Myocyte (in vitro differentiated cells): ENCODE measurements at places on chromosomes 16 and 17. TPM values are rescaled to one million over a fixed set of nuclear protein-coding genes. Genes with fewer than 3 reads are reported as not detected.
A peak's percentile ranks its signal among the peaks of the same experiment; 100 is the strongest.

The OTOP2 gene
- not detected in 2 replicates for total RNA-seq

DNA sequence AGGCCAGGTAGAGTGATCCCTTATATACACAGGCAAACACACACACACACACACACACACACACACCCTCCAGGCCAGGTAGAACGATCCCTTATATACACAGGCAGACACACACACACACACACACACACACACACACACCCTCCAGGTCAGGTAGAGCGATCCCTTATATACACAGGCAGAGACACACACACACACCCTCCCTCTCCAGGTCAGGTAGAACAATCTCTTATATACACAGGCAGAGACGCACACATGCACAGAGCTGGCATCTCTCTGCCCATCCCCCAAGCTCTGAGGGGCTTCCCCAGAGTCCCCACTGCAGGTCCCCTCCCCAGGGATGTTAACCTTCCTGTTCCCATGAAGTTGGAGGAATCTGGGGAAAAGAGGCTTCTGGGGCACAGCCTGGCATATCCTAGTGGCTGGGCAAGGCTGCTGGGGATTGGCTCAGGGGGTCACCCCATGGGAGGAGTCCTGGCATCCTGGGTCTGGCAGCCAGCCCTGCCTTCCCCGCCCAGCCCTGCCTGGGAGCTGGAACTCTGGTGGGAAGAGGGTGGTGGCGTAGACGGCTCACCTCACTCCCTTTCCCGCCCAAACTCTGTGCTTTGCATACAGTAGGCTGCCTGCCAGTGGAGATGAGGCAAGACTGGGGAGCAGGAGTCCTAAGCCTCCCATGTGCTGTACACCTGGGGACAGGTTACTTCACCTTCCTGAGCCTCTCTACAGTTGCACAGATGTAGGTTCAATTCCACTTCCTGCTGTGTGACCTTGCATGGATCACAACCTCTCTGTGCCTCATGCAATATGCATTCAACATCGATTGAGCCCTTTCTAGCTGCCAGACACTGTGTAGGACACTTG lies 41.8 kb downstream of the TEKT5 start:
- DNase-seq = peak; percentile 6

The KRTAP1-5 gene
- 0.19 and 0.57 TPM in 2 replicates for total RNA-seq

The MT4 gene
- not detected in 2 replicates for total RNA-seq

DNA sequence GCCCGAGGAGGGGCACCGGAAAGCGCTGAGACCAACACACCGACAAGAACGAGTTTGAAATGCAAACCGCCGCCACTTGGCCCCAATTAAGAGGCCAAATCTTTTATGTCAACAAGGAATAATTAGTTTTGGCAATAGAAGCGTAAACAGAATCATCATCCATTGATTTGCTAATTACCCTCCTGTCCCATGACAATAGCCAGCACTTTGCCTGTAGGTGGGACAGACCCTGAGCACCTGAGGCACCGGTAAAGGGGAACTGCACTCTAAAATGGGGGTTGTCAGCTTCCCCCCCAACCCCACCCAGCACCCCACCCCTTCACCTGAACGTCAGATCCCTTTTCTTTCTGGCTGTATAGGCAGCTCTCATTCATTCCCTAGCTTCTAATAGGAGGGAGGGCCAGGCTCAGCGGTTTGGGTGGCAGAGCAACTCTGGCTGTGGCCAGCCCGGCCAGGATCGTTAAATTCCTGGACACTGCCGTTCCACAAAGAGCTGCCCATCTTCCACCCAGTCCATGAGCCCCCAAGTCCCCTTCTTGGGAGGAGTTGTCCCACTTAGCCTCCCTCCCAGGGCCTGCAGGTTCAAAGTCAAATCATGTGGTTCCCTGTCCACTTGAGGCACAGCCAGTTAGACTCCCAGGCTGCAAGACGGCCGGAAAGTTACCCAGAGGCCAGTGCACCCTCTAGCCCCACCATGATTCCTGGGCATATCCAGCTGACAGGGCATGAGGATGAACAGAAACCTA lies 45.8 kb downstream of the WNT3 start:
- DNase-seq = no peak

The TMIGD1 gene
- total RNA-seq = not detected in 2 replicates

The KCNG4 gene
- total RNA-seq = 0.05 TPM in 2 replicates
